Metanephros (tissue), 2 donors: ENCODE measurements at places on chromosomes 3 and 15. TPM values are rescaled to one million over a fixed set of nuclear protein-coding genes. Genes with fewer than 3 reads are reported as not detected.

Gene SAMMSON
- not detected for total RNA-seq

Gene MCTP2
- total RNA-seq = 21.3 TPM

Gene TFG
- total RNA-seq = 70.5 TPM

Gene FBXO40
- 1.5 TPM for total RNA-seq

Gene CCR2
- total RNA-seq = 4.7 TPM

Gene BTLA
- total RNA-seq = 0.23 TPM

Gene IQCF5
- not detected for total RNA-seq

Gene MYH15
- 0.12 TPM for total RNA-seq

Gene SPTBN5
- 1.4 TPM for total RNA-seq
